ENCODE measurements at places on chromosomes 2 and 18. TPM values are rescaled to one million over a fixed set of nuclear protein-coding genes. Genes with fewer than 3 reads are reported as not detected.

GRCh38 chr2:160697817-160698216 is 204.2 kb upstream of the RBMS1 start:
- DNase-seq: no peak

The CARF gene
- 20.0 TPM for polyA plus RNA-seq

The MARCO gene
- 0.48 TPM for polyA plus RNA-seq

The MRPS5 gene
- polyA plus RNA-seq: 82.6 TPM

All from right lung (tissue), 10 donors.